ENCODE measurements at places on chromosomes 4 and X.

DNA sequence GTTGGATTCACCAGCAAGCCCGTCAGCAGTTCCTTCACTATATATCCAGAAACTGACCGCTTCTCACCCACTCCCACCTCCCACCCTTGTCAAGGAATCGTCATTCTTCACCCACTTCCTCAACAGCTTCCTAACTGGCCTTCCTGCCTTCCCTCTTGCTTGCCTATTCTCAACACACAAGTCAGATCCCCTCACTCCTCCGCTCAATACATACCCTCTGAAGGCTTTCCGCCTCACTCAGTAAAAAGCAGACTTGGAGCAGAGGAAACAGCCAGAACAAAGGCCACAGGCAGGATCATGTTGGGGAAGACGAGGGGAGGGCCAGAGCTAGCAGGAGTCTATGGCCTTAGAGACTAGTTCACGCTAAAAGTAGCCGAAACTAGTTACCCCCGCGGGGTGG is 23.7 kb downstream of the RWDD4 start:
- no peak for DNase-seq

DNA sequence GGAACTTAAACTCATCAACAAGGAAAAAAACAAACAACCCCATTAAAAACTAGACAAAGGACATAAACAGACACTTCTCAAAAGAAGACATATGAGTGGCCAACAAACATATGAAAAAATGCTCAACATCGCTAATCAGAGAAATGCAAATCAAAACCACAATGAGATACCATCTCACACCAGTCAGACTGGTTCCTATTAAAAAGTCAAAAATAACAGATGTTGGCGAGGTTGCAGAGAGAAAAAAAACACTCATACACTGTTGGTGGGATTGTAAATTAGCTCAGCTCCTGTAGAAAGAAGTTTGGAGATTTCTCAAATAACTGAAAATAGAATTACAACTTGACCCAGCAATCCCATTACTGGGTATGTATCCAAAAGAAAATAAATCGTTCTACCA is 28.7 kb downstream of the APLN start:
- DNase-seq: no peak

DNA sequence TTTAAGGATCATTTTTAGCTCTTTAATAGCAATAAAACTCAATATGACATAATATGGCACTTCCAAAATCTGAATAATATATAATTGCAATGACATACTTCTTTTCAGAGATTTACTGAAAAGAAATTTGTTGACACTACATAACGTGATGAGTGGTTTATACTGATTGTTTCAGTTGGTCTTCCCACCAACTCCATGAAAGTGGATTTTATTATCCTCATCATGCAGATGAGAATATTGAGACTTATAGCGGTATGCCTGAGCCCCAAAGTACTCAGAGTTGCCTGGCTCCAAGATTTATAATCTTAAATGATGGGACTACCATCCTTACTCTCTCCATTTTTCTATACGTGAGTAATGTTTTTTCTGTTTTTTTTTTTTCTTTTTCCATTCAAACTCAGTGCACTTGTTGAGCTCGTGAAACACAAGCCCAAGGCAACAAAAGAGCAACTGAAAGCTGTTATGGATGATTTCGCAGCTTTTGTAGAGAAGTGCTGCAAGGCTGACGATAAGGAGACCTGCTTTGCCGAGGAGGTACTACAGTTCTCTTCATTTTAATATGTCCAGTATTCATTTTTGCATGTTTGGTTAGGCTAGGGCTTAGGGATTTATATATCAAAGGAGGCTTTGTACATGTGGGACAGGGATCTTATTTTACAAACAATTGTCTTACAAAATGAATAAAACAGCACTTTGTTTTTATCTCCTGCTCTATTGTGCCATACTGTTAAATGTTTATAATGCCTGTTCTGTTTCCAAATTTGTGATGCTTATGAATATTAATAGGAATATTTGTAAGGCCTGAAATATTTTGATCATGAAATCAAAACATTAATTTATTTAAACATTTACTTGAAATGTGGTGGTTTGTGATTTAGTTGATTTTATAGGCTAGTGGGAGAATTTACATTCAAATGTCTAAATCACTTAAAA is 15.3 kb downstream of the ALB start:
- no peak for DNase-seq

DNA sequence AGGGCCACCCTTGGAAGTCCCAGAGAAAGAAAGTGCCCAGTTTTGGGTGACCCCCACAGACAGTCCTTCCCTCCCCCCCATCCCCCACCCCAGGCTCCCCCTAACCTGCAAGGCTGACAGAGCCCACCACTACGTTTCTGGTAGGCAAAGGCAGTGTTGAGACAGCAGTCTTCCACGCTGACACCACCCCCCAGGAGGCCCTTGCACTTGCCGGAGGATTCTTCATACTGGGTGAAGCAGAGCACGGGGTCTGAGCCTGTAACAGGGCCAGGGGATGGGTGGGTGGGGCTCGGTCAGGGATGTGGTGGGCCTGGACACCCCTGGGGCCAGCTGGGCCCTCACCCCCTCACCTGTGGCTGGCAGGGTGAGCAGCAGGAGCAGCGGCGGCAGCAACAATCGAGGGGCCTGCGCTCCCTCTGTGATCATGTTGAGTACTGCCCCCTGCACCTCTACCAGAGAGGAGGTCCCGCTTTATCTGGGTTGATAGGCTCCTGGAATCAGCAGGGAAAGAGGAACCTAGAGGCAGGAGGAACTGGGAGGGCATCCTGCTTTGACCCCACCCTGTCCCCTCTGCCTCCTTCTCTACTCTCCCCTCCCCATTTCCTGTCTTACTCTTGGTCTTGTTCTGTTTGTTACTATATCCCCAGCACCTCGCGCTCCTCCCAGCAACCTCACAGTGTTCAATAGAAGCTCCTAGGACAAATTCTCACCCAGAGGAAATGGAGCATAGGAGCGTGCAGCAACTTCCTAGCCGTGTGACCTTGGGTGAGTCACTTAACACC is at the start of gene CFP:
CFP (minus strand) TSS at position 512 of the 782 bp plus-strand sequence; CDS start at position 426, 86 bp downstream.
- DNase-seq: no peak

- DNase-seq: no peak
These were observed 51.4 kb upstream of the GUCY1A1 start for GRCh38 chr4:155615081-155615887.

- DNase-seq: peak; percentile 2
These were observed 100.1 kb downstream of the REPS2 start for GRCh38 chrX:17046478-17047097.

DNA sequence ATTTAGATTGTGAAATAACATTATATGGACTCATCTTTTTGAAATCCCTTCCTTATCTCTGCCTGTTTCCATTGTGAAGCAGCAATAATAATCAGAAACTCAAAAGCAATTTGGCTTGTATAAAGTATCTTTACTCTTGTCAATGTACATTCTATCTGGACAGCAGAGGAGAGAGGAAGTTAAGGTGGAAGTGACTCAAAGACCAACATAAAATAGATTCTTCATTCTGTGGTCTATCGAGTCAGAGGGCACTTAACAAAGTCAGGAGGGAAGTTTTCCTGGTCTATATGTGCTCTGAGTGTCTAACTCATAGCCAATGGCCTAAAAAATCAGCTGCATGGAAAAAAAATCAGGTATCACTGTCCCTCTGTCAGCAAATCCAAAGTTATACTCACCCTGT is 155.5 kb downstream of the EMCN start:
- no peak for DNase-seq

DNA sequence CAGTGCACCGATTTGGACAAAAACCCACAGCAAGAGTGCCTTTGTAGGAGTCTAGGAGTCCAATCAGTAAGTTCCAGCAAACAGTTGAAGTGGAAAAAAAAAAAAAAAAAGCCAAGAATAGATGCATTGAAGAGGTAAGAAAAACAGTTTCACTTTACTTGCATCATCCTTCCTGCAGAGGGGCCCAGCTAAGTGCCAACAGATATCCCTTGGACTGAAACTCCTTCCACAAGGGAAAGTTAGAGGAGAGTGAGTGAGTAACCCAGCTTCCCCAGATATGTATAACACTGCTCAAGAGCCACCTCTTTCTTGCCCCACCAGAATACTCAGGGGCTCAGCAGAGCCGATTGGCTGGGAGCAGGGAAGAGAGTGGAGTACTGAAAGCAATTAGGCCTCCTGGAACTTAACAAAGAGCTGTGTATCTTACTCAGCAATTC is 617.7 kb upstream of the SMIM31 start:
- no peak for DNase-seq

DNA sequence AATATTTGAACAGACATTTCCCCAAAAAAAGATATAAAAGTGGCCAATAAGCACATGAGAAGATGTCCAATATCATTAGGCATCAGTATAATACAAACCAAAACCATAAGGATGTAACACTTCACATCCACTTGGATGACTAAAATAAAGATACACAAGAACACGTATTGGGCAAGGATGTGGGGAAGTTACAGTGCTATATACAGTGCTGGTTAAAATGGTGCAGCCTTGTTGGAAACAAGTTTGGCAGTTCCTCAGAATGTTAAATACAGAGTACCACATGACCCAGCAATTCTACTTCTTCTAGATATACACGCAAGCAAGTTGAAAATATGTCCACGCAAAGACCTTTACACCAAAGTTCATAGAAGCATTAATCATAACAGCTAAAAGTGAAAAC is 58.9 kb downstream of the HAUS3 start:
- no peak for DNase-seq

DNA sequence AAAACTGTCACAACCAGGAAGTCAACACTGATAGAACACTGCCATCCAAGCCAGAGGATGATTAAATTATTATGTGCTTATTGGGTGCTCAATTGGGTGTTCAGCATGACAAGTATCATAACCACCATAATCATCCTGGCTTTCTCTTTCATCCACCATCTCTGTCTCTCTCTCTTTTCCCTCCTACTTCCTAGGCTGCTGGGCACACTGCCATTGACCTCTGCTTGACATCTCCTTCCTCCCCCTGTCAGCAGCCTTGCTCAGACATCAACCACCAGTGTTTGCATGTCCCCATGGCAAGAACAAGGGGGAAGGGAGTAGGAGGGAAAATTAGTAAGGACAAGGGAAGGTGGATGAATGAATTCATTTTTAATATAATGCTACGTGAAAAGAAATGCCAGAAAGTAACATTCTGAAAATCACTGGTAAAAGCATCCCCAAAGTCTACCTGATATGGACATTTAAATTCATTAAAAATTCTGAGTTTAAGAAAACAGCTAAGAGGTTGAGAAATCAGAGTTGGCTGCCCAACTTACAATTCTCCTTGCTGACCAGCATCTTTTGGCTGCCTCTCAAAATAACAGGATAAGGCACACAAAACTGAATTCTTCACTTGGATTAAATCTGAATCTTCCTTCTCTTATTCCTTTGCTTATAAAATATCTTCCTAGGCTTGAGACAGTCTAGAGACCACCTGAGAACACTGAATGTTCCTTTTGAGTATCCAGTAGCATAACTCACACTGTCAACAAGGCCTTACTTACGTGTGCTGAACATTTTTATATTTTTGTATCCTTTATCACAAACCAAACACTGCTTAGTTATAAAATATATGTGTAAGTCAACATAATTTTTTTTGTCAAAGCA is 48.5 kb downstream of the SNCA start:
- no peak for DNase-seq

GRCh38 chrX:14013054-14013453 is 16.6 kb downstream of the GEMIN8 start:
- DNase-seq: no peak

GRCh38 chrX:109268340-109268739 is 213.5 kb downstream of the GUCY2F start:
- DNase-seq: no peak

DNA sequence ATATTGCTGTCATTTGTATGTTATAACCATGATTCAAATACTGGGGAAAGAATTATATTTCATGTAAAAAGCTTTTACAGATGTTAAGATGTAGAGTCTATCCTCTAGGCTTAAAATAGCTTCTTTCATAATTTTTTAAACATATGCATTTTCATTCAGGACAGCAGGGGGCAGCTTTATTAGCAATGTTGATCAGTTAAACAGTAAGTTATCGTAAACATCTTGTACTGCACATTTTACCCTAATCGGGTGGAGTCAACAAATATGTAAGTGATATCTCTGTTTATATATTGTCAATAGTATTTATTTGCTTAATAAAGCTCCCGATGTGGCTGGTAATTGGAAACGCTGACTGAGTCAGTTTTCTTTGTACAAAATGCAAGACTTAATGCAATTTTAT is 142.5 kb upstream of the MED14 start:
- DNase-seq: no peak

DNA sequence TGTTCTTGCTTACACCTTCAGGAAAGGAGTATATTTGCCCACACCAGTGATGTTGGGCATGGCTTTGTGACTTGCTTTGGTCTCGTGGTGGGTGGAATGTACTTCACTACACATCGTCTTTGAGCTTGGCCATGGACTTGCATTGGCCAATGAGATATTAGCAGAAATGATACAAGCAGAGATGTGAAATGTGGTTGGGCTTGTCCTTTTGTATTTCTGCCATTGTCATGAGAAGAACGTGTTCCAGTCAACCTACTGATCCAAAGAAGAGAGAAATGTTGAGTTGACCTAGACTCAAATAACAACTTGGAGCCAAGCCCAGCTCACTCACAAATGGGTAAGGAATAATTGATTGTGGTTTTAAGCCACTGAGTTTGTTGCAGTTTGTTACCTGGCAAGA is 138.4 kb upstream of the ARX start:
- no peak for DNase-seq

GRCh38 chr4:99282731-99283130 is 8.1 kb downstream of the ADH1A start:
- no peak for DNase-seq

DNA sequence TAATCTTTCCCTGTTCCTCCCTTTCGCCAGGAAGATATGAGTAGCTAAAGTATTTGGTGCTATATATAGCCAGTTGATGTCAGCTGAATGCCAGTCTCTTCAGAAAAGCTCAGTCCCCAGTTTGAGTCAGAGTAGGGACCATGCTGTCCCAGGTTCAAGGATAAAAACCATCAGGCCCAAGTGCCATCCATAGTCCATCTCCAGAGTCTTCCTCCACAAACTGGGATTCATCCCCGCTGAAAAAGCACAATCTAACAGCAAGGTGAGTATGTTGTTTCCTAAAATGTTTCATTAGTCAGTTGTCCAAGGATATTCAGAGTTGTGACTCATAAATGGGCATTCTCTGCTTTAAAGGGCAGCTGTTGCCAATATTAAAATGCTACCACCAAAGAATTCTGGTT is at the start of gene MYOZ2:
MYOZ2 (plus strand) TSS at position 112 of the 401 bp plus-strand sequence. CDS start 694 bp downstream, outside the sequence.
- no peak for DNase-seq

DNA sequence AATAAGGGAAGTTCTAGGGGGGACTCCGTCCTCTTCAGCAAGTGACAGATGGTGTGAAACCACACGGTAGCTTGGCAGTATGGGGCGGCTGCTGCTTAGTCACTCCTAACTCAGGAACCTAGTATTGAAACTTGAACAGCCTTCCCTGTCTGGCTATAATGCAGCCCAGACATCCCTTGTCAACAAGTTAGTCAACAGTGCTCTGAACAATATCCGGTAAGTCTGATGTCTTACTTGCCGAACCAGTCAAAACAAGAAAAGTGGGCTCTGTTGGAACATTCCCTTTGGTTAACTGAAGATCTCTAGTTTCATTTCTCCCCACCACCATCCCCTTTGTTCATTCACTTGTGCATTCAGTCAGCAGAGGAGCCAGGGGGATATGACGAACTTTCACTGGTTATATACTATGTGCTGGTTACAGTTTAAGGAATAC is 18.7 kb upstream of the CXCL13 start:
- DNase-seq: no peak

- no peak for DNase-seq
These were observed 322.4 kb upstream of the CPEB2 start for GRCh38 chr4:14679906-14680305.
